ENCODE measurements at places on chromosomes 1 and 21. TPM values are rescaled to one million over a fixed set of nuclear protein-coding genes. Genes with fewer than 3 reads are reported as not detected.

DNA sequence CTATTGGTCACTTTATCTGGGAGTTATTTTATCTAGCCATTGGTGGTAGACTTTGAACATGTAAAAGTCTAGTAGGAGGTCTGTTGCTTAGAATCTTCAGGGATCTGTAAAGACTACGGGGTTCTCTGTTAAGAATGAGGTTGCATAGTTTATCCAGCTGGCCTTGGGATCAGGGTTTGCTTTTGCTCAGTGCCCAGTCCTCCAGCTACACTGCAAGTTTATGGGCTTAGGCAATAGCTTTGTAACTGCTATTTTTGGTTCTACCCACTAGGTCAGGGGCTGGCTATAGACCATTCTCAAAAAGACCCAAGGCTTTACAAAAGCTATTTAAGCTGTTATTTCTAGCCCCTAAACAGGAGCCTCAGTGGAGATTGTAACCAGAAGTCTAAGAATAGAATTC, 9.8 kb downstream of the SH3GLB1 start:
- no peak for DNase-seq

- DNase-seq = no peak
These were observed 8.8 kb downstream of the UBL4B start for GRCh38 chr1:110120960-110121561.

- no peak for DNase-seq
These were observed 1.6 kb downstream of the HPCAL4 start for GRCh38 chr1:39689635-39690034.

DNA sequence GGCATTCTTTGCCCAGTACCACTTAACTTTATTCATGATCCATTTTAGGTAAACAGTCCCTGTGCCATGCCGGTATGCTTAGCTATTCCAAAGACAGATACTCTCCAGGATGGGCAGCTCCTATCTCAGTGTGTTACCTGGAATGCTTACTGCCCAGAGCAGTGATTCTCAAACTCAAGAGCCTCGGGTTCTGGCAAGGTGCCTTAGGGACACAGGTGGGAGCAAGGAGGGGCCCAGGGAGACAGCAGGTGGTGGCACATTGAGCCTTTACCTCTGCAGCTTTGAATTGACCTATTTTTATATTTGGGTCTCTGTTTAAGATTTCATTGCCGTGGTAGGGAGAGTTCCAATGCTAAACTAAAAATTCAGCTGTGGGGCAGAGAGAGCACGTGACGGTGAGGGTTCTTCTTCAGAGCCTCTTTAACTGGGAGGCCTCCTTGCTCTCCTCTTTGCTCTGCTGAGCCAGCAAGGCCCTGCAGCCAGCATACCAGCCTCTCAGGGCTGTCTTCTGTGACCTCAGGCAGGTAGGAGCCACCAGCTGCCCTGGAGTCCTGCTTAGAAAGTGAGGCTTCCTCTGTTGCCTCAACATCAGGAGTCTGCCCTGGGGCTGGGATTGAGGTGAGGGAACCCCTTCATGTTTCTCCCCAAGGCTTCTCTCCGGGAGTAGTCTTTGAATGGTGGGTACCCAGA, 20.2 kb downstream of the PHGDH start:
- peak; percentile 78 for DNase-seq

DNA sequence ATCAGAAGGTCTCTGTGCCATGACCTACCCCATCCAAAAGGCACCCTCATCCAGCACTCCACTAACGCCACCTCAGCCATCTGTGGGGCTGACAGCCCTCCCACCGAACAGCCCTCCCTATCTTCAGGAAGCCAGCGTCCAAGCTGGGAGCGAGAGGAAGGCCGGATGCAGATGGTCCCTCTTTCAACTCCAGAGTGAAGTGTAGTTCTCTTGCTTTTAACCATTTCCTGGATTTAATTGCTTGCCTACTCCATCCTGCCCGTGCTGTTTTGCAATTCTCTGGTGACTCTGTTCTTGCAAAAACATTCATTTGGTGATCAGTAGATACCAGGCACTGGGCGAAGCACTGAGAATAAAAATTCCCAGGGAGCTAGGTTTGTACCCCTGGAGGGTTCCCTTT, 8.2 kb upstream of the DYRK1A start:
- peak; percentile 20 for DNase-seq

GRCh38 chr1:94623560-94624148, 82.1 kb upstream of the F3 start:
- no peak for DNase-seq

GRCh38 chr1:116605315-116605714, 34.5 kb upstream of the CD58 start:
- DNase-seq = no peak

DNA sequence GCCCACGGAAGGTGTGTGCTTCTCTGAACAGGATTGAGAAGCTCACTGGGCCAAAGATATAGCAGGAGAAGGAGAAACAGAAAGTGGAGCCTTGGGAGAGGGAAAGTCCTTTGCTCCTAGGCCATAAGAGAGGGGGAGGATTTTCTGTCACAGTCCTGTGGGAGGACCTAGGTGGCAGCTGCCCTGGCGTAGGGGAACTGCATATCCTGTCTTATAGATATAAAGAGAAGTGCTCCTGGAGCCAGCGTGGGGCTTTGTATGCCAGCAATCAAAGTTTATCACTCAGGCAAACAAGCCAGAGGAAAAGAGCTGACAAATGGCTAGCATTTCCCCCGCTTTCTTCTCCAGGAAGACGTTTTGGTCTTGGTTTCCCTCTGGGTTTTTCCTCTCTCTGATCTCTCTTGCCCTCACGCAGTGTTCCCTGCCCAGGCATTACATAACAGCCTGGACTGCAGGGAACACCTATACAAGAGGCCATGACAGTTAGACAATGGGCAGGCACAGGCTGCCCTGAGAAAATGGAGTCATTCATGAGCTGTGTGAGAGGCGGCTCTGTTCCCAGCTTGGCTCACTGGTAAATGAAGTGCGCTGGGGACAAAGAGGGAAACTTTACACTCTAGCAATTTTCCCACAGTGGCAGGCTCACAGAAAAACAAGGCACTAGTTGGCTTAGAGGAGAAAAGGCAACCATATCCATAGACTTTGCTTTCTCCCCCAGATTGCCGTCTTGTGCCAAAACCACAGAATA, 52.5 kb upstream of the ZNF648 start:
- peak; percentile 49 for DNase-seq

- no peak for DNase-seq
These were observed 22.5 kb upstream of the PKP1 start for GRCh38 chr1:201260648-201261311.

GRCh38 chr1:38779491-38779890, 80.1 kb downstream of the RRAGC start:
- no peak for DNase-seq

DNA sequence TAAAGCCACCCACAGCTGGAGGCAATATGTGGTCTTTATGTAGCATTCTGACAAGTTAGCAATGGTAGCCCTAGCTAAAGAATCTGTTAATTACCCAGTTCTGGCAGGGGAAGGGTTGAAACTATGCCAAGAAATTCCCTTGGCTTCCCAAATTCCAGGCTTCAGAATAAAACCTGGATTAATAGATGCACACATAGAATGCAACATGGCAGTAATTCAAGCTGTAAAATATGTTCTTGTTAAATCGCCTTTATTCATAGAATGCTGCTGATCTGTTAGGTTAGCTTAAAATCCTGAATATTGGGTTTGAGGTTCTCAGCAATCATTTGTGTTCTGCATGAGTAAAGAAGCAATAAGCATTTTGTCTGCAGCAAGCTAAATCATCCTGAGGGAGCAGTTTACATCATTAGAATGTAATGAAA, 80.1 kb downstream of the ZNF326 start:
- DNase-seq = no peak

GRCh38 chr1:35364741-35365140, 96.2 kb downstream of the ZMYM4 start:
- no peak for DNase-seq

DNA sequence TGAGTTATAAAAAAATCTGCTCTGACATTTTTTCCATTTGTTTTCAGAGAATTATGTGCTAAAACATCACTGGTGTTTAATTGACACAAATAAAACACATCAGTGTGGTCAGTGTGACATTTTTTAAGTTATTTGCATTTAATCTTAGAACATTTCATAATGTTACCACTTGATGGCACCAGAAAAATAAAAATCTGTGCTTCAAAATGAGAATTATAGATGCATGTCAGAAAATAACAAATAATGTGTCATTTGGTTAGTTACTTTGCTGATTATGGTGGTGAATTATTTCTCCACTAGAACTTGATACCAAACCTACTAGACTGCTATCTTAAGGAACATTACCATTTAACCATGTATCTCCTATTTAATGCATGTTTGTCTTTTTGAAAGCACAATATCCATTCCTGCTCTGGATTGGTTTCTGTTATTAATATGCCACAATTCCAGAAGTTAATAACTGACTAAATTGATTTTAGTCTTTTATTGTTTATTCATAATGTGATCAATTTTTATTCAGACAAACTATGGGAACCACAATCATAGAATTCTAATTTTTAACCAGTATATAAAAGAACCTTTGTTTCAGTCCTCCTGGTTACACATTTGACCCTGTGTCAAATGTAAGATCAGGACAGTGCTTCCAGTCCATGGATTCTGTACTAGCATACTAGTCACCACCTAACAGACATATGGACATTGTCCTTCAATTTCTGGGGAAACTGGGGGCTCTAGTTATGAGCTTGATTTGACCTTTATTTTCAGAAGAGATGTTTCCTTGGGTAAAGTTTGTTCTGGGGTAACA, 81.0 kb downstream of the RPS6KC1 start:
- DNase-seq = no peak

DNA sequence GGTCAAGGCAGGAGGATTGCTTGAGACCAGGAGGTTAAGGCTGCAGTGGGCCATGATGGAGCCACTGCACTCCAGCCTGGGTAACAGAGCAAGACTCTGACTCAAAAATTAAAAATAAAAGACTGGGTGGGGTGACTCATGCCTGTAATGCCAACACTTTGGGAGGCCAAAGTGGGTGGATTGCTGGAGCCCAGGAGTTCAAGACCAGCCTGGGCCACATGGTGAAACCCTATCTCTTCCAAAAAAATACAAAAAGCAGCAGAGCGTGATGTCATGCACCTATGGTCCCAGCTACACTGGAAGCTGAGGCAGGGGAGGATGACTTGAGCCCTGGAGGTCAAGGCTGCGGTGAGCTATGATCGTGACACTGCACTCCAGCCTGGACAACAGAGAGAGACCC, 44.4 kb upstream of the COX20 start:
- no peak for DNase-seq

- DNase-seq = no peak
These were observed 20.3 kb downstream of the RXRG start for GRCh38 chr1:165424454-165425216.

DNA sequence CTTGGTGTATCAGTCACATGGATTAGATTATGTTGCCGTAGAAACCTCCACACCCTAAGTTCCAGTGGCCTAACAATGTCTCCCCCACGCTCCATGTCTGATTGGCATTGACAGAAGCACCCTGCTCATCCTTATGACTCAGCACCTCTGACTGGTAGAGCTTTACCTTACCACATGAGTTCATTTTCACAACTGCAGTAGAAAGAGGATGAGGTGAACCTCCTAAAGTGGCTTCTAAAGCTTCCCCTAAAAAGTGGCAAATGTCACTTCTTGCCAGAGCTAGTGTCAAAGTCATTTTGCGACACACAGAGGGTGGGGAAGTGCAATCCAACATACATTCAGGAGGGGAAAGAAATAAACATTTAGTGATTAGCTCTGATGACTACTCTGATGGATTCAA, 30.6 kb upstream of the LYPD8 start:
- no peak for DNase-seq

GRCh38 chr1:6054596-6054995, 8.9 kb downstream of the KCNAB2 start:
- no peak for DNase-seq

GRCh38 chr1:157154291-157154690, 16.1 kb upstream of the ETV3 start:
- no peak for DNase-seq

DNA sequence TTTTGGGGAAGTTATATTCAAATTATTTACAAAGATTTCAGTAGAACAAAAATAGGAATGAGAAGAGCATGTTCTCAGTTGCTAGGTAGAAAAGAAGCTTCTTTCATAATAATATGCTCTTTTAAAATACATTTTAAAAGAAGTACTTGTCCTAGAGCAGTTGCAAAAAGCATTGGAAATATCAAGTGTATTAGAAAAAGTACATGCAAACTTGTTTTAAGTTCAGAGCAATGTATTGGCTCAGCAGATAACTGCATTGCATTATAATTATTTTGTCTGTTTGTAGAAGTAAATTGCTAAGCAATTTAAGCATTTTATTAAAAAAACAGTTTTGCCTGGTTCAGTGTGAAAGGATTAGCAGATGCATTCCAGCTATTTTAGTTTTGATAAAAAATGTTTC, 806.4 kb downstream of the USP25 start:
- no peak for DNase-seq

DNA sequence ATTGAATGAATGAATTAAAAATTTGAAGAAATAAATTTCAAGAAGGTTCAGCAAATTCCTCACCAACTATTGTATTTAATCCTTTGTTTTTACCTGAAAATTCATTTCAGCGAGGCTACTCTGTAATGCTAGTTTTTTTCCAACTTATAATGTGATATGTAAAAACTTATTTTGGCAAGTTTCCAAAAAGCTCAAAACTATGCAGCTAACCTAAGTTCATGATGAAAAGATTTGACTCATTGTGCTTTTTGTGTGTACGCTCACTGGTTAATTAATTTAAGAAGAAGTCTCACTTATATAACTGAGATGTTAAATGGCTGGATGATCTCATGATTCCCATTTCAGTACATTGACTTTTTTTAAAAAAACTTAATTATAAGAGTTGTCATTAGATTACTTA, 196.0 kb upstream of the SAMSN1 start:
- DNase-seq = no peak

DNA sequence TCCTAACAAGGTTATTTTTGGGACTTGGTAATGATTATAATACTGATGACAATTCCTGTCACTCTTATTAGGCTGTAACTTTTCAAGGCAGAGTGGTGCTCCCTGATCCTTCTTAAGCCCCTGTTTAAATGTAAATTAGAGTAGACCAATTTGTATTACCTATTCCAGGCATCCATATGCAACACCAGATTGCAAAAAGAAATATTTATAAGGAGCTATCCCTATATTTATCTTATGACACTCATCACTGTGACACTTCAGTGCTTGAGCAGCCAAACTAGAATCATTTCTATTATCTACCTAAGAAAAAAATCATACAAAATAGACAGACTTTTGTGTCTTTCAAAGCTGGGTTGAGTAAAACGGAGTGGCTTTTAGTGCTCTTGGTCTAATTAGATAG, 462.7 kb downstream of the ADGRL2 start:
- DNase-seq = no peak

The HAO2 gene
- not detected for total RNA-seq

The SPRR2A gene
- not detected for total RNA-seq

The LAD1 gene
- total RNA-seq = 3.6 TPM

The DSCAM gene
- total RNA-seq = not detected

The LCE3E gene
- total RNA-seq = not detected

The ATP1A2 gene
- total RNA-seq = 1.5 TPM

The TCHHL1 gene
- total RNA-seq = not detected

The PTPN7 gene
- total RNA-seq = 4.3 TPM

All from thyroid gland (tissue), 4 donors.